Fibroblast of pulmonary artery (primary cell): ENCODE measurements at places on chromosomes 12 and 14.

DNA sequence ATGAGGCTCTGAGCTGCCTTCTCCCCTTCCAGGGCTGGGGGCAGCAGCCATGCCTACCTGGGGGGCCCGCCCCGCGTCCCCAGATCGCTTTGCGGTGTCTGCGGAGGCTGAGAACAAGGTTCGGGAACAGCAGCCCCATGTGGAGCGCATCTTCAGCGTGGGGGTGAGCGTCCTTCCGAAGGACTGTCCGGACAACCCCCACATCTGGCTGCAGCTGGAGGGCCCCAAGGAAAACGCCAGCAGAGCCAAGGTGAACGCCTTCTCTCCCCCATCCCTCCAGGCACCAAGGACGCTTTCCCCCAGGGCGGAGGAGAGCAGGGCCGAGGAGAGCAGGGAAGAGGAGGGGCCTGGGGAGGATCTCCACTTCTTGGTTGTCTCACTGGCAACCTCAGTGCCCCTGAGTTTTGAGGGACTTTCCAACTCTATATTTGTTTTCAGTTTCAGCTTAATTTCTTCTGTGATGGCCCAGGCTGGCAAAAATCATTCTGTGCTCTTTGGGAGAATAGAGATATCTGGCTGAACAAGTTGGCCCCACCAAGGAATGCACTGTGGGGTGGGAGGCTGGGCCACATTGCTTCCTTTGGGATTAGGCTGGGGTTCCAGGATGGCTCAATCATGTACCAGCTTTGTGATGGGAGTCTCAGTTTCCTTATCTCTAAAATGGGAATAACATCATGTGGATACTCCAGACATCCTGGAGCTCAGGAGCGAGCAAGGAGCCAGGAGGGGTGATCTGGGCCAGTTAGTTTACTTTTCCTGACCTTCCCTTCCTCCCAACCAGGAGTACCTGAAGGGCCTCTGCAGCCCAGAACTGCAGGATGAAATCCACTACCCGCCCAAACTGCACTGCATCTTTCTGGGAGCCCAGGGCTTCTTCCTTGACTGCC lies 1.2 kb downstream of the KHNYN start:
- peak; percentile 46 for DNase-seq

DNA sequence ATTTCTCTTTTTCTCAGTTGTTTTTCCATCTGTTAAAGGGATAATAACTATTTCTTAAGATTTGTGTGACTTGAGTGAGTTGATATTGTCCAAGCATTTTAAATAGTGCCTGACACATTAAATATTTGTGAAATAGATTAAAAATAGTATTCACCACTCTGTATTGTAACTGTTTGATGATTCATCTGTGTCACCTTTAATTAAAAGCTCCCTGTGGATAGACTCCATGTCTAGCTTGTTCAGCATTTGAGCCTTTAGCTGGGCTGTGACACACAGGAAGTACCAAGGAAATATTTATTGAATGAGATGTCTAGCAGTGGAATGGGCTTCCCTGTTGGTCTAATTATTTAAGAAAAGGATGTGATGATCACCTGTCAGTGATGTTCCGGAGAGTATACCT lies 1.8 kb upstream of the GLIPR1L2 start:
- peak; percentile 23 for DNase-seq

DNA sequence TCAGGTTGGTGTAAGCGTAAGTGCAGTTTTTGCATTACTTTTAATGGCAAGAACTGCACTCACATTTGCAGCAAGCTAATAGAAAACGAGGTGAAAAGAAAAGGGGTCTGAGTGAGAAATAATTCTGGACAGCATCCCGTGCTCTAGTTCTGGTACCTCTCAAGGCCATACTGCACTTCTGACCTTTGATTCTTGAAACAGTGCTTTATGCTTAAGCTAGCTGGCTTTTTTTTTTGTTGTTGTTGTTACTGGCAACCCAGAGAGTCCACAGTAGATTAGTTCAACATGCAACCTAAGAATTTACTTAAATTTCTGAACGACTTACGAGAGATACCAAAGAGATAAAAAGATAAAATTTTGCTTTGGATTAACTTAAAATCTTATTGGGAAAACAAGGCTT lies 75.2 kb upstream of the PRKD1 start:
- DNase-seq: no peak

DNA sequence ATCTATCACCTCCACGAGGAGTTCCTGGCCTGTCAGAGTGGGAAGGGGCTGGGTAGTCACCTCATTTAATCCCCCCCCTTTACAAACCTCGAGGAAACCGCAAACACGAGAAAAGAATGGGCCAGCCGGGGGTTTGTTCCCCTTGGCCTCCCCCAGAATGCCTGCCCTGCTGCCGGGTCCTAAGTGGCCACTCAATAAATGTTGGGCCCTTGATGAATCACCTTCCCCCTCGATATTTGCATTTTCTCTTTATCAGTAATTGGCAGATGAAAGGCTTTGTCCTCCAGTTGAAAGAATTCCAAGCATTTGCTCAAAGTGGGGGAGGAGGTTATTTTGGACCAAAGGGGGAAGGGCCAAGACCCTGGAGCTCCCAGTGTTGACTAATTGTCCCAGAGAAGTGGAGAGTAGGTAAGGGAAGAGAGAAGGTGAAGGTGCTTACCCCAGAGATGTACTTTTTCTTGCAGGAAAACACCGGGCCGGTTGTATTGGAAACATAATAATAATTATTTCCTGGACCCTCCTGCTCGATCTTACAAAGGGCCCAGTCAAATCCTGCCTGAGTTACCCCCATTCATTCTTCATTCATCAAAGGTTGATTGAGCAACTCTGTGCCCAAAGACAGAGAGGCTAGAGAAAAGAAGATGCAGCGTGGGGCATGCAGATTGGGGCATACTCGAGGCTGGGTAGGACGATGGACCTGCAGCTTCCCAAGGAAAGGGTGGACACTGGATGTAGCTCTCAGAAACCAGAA lies 1.9 kb upstream of the KDM2B start:
- peak; percentile 45 for DNase-seq

GRCh38 chr12:49346659-49347310 lies at the start of gene DNAJC22:
Gene DNAJC22 (plus strand): TSS chr12:49346888. CDS start chr12:49348873, 1,985 bp downstream.
- no peak for DNase-seq

DNA sequence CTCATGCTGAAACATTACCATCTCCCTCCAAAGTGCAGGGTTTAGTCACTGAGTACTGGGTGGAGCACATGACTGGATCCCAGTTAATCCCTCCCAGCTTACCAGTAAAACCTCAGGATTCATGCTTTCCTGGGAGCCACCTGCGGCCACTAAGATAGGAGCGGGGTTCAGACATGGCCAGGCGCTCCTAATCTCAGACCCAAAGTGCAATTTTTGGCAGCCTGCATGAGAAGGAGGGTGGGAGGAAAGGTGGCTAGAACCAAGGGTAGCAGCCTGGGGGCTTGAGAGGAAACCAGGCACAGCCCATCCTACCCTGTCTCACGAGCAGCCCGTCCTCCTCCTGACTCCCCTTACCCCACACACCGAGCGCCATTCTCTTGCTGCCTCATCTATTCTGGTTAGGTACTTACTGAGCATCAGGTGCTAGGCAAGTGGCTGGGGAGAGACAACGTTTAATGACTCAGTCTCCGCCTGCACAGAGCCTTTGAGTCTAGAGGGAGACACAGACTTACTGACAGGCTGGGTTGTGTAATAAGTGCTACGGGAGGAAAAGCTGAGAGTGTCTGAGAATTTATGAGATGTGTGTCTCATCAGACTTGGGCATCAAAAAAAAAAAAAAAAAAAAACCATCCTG lies 9.9 kb downstream of the GPRC5A start:
- peak; percentile 94 for DNase-seq

DNA sequence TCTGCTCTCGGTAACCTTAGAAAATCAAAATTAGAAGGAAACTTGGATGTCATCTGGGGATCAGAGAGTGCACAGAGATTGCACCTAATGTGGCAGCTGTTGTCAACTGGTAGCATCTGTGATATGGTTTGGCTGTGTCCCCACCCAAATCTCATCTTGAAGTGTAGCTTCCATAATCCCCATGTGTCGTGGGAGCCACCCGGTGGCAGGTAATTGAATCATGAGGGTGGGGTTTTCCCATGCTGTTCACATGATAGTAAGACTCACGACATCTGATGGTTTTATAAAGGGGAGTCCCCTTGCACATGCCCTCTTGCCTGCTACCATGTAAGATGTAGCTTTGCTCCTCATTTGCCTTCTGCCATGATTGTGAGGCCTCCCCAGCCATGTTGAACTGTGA lies 127.7 kb upstream of the SRRM4 start:
- DNase-seq: no peak

- no peak for DNase-seq
Observed at GRCh38 chr12:77308056-77308455, 242.7 kb upstream of the E2F7 start.

GRCh38 chr14:73977896-73978295 lies 27.8 kb downstream of the COQ6 start:
- DNase-seq: peak; percentile 6

GRCh38 chr14:92176476-92176875 lies 54.7 kb downstream of the CPSF2 start:
- DNase-seq: no peak

GRCh38 chr12:22357531-22357930 lies 23.0 kb upstream of the ST8SIA1 start:
- no peak for DNase-seq

GRCh38 chr14:36361210-36361853 lies 40.9 kb upstream of the MBIP start:
- DNase-seq: no peak

DNA sequence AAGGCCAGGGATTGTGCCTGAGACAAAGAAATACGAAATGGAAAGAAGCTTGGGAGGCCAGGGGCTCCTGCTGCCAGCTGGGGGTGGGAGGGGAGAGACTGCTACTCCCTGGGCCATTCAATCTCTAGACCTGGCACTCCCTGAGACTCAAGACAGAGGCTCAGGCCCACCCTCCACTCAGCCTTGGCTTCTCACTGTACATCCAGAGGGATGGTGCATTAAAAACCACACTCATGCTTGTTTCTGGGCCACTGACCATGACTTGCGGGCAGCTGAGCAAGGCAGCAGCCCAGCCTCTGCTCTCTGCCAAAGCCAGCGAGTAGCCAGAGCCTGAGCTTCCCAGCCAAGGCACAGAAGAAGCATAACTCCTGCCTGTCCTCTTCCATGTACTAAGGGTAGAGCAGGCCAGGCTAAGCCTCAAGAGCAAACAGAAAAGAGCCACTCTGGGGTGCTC lies 41.5 kb downstream of the PITPNM2 start:
- no peak for DNase-seq

DNA sequence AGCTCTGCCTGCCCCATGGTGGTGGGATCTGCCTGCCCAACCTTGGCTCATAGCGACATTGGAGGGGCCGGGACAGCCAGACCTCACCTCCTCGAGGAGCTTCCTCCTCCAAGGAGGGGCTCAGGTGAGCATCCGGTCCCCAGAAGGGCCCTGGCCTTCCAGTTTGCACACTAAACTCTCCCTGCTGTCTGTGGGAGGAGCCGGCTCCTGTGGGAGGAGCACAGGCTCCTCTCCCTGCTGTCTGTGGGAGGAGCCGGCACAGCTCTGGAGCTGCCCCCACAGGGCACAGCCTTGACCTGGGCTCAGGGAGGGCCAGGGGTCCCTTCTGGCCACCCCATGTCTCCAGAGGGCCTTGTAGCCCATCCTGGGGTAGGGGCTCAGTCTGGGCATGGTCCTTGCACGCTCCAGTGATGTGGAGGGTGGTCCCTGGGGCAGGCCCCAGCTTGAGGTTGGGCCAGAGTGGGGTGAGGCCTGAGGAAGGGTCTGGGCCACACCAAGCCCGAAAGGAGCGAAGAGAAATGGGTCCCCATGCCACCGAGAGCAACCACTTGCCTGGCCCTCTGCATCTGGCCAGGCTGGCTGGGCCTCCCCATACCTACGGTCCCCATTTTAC lies 147.5 kb upstream of the C14orf180 start:
- no peak for DNase-seq

- DNase-seq: no peak
Observed at GRCh38 chr14:83253870-83254269, 1720.2 kb upstream of the SEL1L start.

GRCh38 chr14:105496831-105497591 lies 6.0 kb downstream of the TEDC1 start:
- no peak for DNase-seq

DNA sequence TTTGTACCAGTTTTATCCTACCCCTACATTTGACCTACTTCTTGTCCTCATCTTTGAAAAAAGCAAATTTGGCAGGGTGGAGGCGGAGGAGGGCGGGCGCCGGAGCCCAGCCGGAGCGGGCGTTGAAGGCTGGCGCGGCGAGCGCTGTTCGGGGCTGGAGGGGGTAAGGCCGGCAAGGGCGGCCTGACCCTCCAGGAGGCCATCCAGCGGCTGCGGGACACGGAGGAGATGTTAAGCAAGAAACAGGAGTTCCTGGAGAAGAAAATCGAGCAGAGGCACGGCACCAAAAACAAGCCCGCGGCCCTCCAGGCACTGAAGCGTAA lies 27.2 kb downstream of the FBXO34 start:
- no peak for DNase-seq
